Bronchial epithelial cell (primary cell): ENCODE measurements at places on chromosomes 2 and 18. TPM values are rescaled to one million over a fixed set of nuclear protein-coding genes. Genes with fewer than 3 reads are reported as not detected.

Gene CNDP1
- not detected in 2 replicates for total RNA-seq

Gene CD8B
- not detected in 2 replicates for total RNA-seq

Gene SDC1
- 1,084 and 1,308 TPM in 2 replicates for total RNA-seq

DNA sequence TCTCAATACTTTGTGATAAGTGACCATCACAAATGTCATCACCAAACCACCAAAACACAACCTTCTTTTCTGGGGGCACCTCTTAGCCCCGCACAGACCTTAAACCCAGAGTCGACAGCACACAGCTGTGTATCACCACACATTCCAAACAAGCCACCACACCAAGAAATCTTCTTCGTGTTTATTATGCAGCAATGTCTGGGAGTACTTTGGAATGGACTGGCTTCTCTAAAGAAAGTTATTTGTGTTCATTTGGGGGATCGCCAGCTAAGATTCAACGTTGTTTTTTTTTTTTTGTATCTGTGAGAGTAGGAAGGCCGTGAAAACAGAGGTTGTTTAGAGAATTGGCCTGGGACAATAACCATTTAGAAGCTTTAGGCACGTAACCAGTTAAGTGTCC lies 1.1 kb upstream of the MTA3 start:
- DNase-seq: no peak

GRCh38 chr2:96537066-96537733 lies 648 bp downstream of the ARID5A start:
- no peak for DNase-seq

- no peak for DNase-seq
These were observed 356.4 kb upstream of the ACVR2A start for GRCh38 chr2:147488472-147488871.

DNA sequence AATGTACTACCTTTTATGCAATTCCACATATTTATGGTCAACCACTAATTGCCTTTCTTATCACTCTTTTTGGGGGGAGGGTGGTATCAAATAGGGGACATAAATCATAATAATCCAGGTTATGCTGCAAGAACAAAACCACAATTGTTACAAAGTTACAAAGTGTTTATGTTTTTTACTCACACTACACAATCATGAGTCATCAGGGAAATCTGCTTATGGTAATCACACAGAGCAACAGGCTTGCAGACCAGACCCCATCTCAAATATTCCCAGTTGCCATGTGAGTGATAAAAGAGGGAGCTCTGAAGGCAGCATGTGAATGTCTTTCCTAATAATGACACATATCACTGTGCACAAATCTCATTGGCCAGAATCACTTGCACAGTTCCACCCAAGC lies 304.7 kb upstream of the TMEFF2 start:
- DNase-seq: peak; percentile 77

DNA sequence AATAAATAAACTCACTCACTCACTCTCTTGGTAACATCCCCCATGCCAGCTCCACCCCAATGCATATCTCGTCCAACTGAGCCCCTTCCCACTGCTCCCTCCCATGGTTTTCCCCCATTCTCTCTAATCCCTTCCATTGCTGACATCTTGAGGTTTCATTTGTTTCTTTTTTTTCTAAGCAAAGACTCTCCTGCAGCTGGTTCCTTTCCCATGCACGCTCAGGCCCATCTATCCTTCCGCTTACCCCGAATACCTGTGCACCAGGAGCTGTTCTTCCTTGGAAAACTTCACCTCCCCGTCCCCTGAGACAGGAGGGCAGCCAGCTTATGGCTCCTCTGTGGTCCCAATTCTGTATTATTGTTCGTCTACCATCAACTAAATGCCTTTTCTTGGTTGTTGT lies 41.7 kb upstream of the IGFBP2 start:
- no peak for DNase-seq

GRCh38 chr2:96509114-96509846 lies 4.1 kb upstream of the NEURL3 start:
- peak; percentile 75 for DNase-seq

- no peak for DNase-seq
These were observed 476.1 kb upstream of the SOX11 start for GRCh38 chr2:5215989-5216607.

DNA sequence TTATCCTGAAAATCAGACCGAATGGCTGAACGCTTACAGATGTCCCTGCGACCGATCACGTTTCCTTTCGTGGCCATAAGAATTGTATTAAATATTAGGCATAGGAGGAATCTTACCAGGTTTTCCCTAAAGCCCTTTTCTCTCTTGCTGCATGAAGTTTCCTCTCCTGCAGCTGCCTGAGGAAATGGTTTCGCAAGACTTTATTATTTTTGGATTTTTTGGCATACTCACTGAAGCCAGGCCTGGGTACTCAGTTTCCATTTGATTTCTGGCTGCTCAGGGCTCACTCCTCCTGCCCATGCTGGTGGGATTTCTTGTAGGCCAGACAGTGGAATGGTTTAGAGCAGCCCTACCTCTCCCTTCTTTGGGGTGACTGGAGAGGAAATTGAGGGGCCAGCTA lies 114.0 kb downstream of the KLHL29 start:
- DNase-seq: no peak
